Glomerular endothelial cell (primary cell): ENCODE measurements at places on chromosomes 5 and 9. TPM values are rescaled to one million over a fixed set of nuclear protein-coding genes. Genes with fewer than 3 reads are reported as not detected.

SLCO6A1 gene
- total RNA-seq = not detected in 2 replicates

PPP3R2 gene
- total RNA-seq = not detected in 2 replicates

RXFP3 gene
- not detected in 2 replicates for total RNA-seq

GPR21 gene
- total RNA-seq = 1.1 TPM in 1 of 2 replicates, not detected in the other

SPRY4 gene
- 38.1 and 69.1 TPM in 2 replicates for total RNA-seq

HRH2 gene
- total RNA-seq = 0.06 TPM in 1 of 2 replicates, not detected in the other

C5orf52 gene
- not detected in 2 replicates for total RNA-seq

PCDHGA8 gene
- total RNA-seq = 0.92 and 2.3 TPM in 2 replicates
